A549 treated with ZK216348 at 1 μM for 4 hours (cell line): ENCODE measurements at places on chromosomes 12 and 14. TPM values are rescaled to one million over a fixed set of nuclear protein-coding genes. Genes with fewer than 3 reads are reported as not detected.

RNASE3 gene
- total RNA-seq, result not detected in 5 replicates

COX8C gene
- total RNA-seq, result not detected in 5 replicates

HNRNPA1 gene
- 1,510 to 3,025 TPM (median 1,619 TPM) in 5 replicates for total RNA-seq

TOMM20L gene
- not detected in 5 replicates for total RNA-seq
